ENCODE measurements at places on chromosomes 11 and 22. TPM values are rescaled to one million over a fixed set of nuclear protein-coding genes. Genes with fewer than 3 reads are reported as not detected.

- no peak for DNase-seq
These were observed 186.4 kb downstream of the BLID start for GRCh38 chr11:121929581-121929980.

DNA sequence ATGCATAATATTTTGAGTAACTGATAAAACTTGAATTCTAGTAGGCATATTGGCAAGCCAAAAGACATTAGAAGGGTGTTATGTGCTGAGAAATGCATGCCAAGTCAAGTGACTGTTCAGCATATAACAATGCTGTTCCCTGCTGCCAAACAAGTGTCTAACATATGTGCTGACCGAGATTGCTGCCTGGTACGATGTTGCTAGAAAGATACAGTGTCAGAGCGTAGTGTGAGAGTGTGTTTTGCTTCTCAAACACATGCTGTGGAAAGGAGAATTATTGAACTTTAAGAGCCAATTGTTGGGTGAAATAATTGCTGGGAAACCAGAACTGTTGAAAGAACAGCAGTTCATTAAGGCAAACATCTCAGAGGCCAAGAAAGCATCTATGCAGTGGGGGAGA lies 71.3 kb upstream of the GRIA4 start:
- DNase-seq, result no peak

- no peak for DNase-seq
These were observed 407 bp downstream of the QSER1 start for GRCh38 chr11:32893093-32893342.

The TRPT1 gene
- total RNA-seq, result 33.4 TPM

- no peak for DNase-seq
These were observed 321.7 kb downstream of the TMEM135 start for GRCh38 chr11:87359401-87359800.

The LYVE1 gene
- total RNA-seq, result not detected

DNA sequence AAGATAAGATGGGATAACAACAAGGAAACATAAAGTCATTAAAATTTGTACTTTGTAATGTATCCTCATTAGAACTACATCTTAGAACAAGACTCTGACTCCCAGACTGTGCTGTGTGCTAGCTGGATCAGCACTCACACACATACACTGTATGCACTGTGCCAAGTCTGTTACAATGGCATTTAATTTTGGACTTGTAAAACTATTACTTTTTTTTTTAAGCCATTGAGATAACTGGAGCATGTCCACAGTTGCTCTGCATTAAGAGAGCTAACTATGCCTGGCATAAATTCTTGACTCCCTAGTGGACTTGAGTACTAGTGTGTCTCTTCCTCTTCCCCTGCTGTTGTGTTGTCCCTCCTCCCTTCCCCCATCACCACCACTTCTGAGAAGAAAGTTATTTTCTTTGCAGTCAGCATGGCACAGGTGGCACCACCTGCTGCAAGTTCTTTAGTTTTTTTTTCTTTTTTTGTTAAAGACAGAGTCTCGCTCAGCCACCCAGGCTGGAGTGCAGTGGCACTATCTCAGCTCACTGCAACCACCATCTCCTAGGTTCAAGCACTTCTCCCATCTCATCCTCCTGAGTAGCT lies 268.6 kb downstream of the TMEM135 start:
- no peak for DNase-seq

DNA sequence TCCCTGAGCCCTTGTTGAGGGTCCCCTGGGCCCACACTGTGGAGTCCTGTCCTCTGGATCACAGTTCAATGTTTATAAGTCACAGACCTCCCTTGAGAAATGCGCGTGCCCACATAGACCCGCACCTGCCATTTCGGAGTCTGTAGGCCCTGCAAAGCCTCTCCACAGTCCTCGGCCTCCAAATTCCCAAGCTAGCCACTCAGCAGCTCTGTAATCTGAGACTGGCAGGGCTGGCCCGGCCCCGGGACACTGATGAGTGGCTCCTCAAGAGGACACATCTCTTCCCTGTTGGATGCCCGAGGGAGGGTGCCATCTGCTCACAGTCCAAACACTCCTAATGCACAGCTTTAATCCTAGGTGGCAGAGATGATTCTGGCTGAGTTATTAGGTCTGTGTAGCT lies 39.1 kb downstream of the B3GAT1 start:
- no peak for DNase-seq

- DNase-seq, result no peak
These were observed 3.6 kb upstream of the ROBO3 start for GRCh38 chr11:124861670-124862069.

GRCh38 chr22:33389936-33390335 lies 331.8 kb upstream of the SYN3 start:
- no peak for DNase-seq

The LMF2 gene
- 138 TPM for total RNA-seq

- DNase-seq, result no peak
These were observed 420.6 kb upstream of the FAT3 start for GRCh38 chr11:91804042-91804441.

DNA sequence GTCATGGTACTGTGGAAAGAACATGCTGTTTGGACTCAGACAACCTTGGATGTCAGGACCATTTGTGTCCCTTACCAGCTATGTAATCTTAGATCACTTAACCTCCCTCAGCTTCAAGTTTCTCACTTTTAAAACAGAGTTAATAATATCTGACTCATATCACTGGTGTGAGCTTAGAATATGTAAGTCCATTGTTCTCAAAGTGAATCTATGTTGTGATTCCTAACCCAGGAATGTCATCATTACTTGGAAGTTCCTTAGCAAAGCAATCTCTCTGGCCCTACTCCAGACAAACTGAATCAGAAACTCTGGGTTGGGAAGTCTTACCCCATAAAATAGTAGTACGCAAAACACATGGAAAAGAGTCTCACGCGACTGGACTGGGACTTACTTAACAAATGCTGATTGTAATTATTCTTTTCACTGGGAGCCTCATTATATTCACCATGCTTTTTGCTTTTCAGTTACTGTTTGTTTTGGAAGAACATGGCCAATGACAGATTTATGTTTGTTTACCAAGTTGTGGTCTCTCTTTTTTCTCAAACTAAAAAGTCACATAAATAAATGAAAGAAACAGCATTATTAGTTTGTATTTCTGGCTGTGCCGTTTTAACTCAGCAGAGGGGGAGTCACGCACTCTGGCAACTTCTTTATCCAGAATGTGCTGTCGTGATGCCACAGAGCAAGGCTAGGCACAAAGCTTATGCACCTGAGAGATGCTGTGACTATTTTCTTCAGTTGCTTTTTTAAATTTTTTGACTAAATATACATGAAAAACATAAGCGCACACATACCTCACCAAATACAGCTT lies 217.7 kb upstream of the CTSC start:
- DNase-seq, result no peak

The CCDC87 gene
- total RNA-seq, result not detected

The CARD10 gene
- total RNA-seq, result 0.16 TPM

- no peak for DNase-seq
These were observed 1.7 kb upstream of the KCNA4 start for GRCh38 chr11:30018495-30018894.

The SOX10 gene
- total RNA-seq, result not detected
